ENCODE measurements at places on chromosomes 5 and 9.
A peak's percentile ranks its signal among the peaks of the same experiment; 100 is the strongest.

DNA sequence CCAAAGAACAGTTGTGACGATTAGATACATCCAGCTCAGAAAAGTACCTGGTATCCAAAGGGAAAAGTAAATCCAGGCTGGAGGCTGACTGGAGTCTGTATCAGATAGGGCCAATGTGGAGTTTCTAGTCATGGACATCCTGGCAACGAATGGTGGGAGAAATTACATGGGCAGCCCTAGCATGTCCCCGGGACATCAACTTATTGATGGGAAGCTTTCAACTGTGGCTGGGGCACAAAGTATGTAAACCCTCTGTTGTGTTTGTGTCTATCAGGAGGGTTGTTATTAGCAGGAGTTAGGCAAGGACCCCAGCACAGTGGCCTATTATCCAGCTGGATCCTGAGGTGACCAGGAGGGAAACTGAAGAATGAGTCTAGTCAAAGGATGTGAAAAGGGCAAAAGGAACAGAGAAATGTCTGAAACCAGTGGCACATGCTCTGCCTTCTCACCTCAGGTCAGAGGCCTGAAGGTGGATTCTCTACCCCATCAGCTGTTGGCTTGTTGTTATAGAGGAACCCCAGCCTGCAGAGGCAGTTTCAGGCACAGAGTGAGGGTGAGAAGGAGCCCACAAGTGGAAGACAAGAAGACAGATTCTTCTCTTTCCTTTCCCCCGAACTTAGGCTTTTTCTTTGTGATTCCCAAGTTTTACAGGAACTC is 19.9 kb downstream of the IFNW1 start:
- DNase-seq, result no peak

DNA sequence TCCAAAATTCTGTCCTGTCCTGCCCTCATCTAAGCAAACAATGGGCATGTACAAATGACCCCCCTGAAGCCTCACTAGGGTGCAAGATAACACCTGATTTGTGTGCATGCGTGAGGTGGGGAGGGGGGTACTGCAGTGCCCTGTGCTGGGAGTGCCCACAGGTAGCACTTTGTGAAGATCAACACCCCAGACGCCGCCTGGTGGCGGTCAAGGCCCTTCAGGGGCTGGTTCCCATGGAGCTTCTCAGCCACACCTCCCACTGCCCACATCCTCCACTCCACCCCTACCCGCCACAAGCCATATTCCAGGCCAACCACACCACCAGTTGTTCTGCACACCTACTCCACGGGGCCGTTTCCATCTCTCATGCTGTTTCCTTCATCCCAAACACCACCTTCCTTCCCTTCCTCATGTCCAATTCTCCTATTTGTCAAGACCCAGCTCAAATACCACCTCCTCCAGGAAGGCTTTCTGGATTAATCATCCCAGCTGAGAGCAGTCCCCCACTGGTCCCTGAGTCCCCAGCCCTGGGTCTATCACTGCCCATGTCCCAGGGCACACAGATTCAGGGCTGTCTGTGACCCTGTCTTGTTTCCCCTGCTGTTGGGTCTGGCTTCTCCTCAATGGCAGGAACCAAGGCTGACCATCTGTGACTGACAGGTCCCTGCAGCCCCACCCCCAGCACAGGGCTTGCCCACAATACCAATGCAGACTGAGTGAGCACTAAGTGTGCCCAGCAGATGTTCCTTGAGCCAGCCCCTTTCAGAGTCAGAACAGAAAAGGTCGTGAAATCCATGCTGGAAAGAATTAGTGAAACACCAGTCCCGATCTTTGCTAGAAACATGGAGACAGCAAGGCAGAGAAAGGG is 178.4 kb downstream of the PAX5 start:
- DNase-seq, result no peak

DNA sequence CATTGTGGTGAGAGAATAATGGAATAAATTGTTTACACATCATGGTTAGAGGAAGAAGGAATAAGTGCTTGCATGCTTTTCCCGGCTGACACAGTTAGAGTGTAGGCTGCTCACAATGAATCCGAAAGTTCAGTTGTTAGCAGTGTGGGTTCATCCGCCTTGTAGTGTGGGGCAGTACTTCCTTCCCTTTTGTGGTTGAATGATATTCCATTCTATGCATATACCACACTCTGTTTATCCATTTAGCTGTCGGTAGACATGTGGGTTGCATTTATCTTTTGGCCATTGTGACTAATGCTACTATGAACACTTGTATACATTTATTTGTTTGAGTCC is 84.0 kb downstream of the COL5A1 start:
- no peak for DNase-seq

DNA sequence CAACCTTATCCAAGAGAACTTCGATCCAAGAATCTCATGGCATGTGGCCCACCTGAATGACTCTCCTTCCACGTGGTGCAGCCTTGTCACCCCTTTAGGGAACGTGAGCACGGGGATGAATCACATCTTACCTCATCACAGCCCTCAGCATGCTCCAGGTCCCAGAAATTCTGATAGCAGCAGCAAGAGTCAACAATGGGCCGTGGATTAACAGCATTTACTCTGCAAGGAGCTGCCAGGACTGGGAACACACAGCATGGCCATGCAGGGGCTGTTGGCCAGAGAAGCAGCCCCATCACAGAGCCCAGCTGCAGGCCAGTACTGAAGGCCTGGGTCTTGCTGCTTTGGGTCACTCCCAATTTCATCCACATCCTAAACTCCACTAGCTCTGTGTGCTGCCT is 150.4 kb downstream of the C5orf15 start:
- no peak for DNase-seq

DNA sequence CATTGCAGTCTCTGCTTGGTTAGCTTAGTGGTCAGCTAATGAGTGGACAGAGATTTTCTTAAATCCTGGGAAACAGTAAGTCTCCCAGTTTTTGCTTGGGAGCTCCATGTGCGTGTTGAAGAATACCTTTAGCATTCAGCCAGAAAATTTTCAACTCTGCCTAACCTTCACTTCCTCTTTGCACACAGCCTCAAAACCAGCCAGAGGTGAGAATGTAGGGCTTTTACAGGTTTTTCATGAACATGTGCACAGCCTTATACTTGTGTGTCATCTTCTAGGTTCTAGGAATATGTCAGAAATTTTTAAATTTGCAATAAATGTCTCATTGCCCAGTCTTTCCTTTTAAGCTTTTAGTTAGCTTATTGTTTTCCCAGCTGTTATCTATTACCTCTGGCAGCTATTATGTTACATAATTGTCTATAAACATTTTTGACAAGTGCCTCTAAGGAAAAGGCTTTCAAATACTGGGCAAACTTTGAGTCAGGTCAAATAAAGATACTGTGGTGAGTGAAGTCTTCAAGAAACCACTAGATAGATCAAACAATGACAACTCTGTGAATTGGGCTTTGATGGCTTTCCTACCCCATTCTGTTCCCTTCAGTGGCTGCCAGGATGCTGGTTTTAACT is 12.7 kb downstream of the ADGRV1 start:
- DNase-seq, result no peak

DNA sequence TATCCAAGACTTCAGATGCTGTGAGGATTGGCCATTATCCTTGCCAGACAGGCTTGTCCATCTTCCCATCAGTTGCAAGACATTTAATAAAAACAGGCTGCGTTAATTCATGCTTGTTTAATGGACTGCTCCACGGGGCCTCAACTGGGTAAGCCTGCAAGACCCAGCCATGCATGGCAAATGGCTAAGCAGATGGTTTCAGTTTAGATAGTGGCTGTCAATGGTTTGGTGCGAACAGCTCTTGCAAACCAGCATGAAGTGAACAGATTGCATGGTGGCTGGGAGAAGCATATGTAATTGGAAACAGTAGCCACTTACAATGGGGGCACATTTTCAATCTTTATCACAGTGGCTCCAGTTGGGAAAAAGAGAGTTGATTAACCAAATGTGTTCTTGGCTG is 628.2 kb upstream of the KLF4 start:
- peak; percentile 66 for DNase-seq

DNA sequence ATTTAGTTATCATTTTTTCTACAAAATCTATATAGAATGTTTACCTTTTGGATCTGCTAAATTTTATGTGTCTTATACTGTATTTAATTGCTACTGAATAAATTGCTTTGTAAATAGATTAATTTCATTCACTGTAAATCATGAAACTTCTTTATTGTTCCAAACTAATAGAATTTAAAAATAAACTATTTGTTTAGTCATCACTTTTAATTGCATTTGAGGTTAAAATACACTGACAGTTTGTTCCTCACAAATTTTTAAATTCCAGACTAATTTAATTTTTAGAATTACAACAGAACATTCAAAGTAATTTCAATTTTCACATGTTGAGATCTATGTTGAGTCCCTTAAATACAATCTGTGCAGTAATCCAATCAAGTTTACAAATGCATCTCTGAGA is 1633.2 kb upstream of the NUDT12 start:
- no peak for DNase-seq

GRCh38 chr9:126615791-126616447 is 2.2 kb downstream of the LMX1B start:
- peak; percentile 54 for DNase-seq

GRCh38 chr5:157197086-157197485 is 16.4 kb downstream of the ITK start:
- no peak for DNase-seq

DNA sequence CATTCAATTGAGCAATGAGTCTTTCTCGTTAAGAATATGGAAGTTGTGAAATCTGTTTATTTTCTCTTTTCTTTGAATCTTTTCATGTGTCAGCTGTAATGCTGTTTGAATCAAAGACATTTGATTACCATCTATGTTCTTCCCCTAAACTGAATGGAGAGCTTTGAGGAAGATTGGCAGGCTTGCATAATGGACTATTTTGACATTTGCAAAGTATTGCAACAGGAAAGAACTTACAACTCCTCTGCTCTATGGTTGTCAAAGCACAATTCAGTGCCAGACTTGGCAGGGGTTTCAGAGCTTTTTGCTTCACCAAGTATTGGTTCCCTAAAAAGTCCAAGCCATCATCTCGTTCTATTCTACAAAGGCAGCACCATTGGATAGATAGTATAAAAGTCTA is 549.0 kb upstream of the NUDT12 start:
- DNase-seq, result no peak

GRCh38 chr5:35476036-35476435 is 141.6 kb upstream of the SPEF2 start:
- no peak for DNase-seq

- no peak for DNase-seq
Observed at GRCh38 chr5:1113805-1114586, 2.1 kb upstream of the SLC12A7 start.

- DNase-seq, result no peak
Observed at GRCh38 chr5:59569608-59570334, 323.8 kb downstream of the PDE4D start.

- DNase-seq, result no peak
Observed at GRCh38 chr9:34830068-34830467, 120.1 kb upstream of the CCL21 start.

DNA sequence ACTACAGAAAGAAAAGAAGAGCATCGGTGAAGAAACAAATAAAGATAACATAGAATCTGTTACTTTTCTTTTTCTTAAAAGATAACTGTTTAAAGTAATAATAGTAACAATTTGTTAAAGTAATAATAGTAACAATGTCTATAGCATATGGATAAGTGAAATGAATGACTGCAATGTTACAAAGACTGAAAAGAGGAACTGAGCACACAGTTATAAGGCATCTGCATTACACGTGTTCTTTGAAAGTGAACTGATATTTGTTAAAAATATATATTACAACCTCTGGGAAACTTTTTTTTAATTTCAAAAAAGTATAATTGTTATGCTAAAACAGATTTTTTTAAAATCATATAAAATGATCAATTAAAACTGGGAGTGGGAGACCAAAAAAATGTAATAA is 88.4 kb upstream of the FST start:
- no peak for DNase-seq

DNA sequence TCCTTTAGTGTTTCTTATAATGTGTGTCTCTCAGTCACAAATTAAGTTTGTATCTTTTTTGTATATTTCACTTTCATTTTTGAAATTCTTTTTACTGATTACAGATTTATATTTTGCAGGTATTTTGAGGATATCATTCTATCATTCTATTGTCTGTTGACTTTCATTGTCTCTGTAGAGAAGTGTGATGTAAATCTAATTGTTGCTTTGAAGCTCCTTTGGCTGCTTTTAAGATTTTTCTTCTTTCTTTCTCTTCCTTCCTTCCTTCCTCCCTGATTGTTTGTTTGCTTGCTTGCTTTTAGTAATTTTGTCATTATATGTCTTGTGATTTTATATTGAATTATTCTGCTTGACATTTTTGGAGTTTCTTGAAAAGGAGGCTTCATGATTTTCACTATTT is 75.3 kb upstream of the MAST4 start:
- peak; percentile 6 for DNase-seq

GRCh38 chr5:142404046-142404477 is 79.2 kb upstream of the SPRY4 start:
- DNase-seq, result peak; percentile 63

DNA sequence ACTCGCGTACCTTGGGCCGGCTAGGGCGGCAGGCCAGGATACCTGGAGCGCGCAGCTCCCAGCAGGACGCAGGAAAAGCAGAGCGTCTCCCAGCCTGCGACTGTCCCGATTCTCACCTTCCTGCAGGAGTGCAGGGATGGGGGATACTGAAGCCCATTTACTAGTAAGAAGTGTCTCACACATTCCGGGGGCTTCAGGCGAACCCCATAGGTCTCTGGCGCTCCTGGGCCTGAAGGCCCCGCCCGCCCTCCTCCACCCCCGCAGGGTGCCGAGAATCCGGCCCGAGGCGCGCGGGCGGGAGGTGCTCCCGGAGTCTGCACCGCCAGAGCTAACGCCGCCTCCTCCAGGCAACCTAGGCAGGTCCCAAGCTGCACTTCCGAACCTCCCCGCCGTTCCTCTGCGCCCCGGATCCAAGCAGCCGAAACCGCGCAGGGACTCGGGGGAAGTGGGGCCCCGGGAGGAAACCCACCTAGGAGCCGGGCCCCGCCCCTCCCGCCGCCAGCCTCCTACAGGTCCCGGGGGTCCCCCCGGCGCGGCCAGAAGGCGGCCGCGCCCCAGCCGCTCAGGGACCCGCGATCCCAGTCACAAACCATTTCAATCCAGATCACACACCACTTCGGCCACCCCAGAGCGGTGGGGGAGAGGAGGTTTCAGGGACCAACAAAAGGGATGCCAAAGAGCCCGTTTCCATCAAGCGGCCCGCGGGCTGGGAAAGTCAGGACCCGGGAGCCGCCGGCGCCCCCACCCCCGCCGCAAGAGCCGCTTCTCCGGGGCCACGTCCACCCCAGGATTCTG is 1.2 kb downstream of the ROR2 start:
- DNase-seq, result peak; percentile 84

- peak; percentile 36 for DNase-seq
Observed at GRCh38 chr5:160674901-160675300, 177.1 kb downstream of the ATP10B start.

- DNase-seq, result no peak
Observed at GRCh38 chr5:81068635-81069034, 108.5 kb downstream of the RASGRF2 start.
